ENCODE measurements at places on chromosomes 1 and 21.

DNA sequence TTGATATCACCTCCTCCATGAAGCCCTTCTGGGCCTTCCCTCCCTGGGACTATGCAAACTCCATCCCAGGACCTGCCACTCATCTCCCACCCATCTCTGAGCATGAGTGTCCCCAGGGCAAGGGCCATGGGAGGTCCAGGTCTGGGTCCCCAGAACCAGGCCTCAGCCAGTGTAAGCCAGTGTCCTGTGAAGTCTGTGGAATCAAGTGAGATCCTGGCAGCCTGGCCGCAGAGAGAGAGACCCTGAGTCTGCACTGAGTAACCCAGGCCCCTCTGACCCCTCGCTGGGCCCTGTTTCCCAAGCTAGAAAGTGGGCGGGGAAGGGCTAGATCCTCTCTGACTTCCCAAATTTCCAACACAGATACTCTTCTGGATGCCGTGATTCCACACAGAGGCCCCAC, 132.7 kb downstream of the DMRTB1 start:
- DNase-seq, result no peak
- H3K27me3 ChIP-seq, result peaks cover 55% of the 10 kb centered on the region
- no peaks in the 10 kb centered on the region for H3K4me1 ChIP-seq

DNA sequence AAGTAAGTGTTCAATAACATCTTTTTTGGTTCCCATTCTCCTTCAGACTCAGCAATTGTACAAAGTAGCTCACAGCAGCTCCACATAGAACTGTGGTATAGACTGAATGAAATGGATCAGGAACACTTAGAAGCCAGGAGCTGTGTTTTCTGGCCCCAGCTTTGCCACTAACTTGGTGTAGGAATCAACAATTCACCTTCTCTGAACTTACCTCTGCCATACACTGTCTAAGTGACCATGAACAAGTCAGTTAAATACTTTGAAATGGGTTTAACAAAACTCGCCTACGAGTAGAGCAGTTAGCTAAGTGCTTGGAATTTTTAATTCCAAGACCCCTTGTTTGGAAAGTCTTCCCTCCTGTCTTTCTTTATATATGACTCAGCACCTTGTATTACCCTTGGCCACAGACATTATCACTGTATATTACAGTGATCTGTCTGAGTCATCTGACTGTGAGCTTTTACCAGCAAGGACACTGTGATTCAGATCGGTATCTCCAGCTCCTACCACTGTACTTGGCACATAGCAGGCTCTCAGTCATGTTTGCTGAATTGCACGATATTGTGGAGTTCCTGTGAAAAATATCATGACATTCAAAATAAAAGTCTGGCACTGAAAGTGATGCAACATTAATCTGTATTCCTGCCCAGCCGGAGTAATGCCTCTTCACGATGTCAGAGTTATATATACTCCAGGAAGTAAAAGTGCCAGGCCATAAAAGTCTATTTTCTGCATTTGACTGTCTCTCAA, 101.7 kb upstream of the BEND5 start:
- DNase-seq, result peak; percentile 4
- no peaks in the 10 kb centered on the region for H3K27me3 ChIP-seq
- peak overlapping the region; percentile 82 for H3K27ac ChIP-seq
- peaks cover 11% of the 10 kb centered on the region for H3K4me1 ChIP-seq
- H3K4me3 ChIP-seq, result no peak overlapping the region
- H3K36me3 ChIP-seq, result no peaks in the 10 kb centered on the region

GRCh38 chr1:186799689-186800054, 29.1 kb upstream of the PLA2G4A start:
- H3K27ac ChIP-seq, result no peak overlapping the region
- DNase-seq, result no peak
- no peaks in the 10 kb centered on the region for H3K27me3 ChIP-seq
- H3K4me3 ChIP-seq, result no peak overlapping the region

DNA sequence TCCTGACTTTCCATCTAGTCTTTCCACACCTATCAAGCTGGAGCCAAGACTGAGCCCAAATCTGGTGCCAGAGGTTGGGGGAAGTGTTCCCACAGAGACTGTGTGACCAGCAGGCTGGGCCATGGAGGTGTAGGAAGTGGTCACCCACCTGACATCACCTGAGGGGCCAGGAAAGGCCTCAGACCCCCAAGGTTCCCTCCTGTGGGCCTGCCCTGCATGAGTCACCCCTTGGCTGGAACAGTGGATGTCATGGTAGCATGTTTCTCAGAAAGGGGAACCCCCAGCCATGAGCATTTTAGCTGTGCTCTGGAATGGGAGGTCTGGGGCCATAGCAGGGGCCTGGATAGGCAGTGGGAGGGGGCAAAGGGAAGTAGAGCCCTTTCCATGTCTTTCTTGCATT, 5.7 kb upstream of the TNFRSF8 start:
- peaks cover 3% of the 10 kb centered on the region for H3K4me1 ChIP-seq
- H3K36me3 ChIP-seq, result no peaks in the 10 kb centered on the region
- no peak overlapping the region for H3K4me3 ChIP-seq
- no peak for DNase-seq

GRCh38 chr1:66261364-66261763, 272.6 kb upstream of the SGIP1 start:
- no peak for DNase-seq
- H3K36me3 ChIP-seq, result no peaks in the 10 kb centered on the region
- H3K27ac ChIP-seq, result no peak overlapping the region
- H3K4me3 ChIP-seq, result no peak overlapping the region
- H3K4me1 ChIP-seq, result peaks cover 9% of the 10 kb centered on the region

- no peak for DNase-seq
- H3K4me3 ChIP-seq, result no peak overlapping the region
- H3K36me3 ChIP-seq, result peaks cover 27% of the 10 kb centered on the region
- H3K4me1 ChIP-seq, result no peaks in the 10 kb centered on the region
Measured at GRCh38 chr1:3787349-3787715, 9.0 kb downstream of the LRRC47 start.

GRCh38 chr1:155649676-155650075, 38.9 kb downstream of the YY1AP1 start:
- H3K4me1 ChIP-seq, result peaks cover 45% of the 10 kb centered on the region
- no peak overlapping the region for H3K4me3 ChIP-seq
- DNase-seq, result no peak
- H3K27ac ChIP-seq, result no peak overlapping the region

DNA sequence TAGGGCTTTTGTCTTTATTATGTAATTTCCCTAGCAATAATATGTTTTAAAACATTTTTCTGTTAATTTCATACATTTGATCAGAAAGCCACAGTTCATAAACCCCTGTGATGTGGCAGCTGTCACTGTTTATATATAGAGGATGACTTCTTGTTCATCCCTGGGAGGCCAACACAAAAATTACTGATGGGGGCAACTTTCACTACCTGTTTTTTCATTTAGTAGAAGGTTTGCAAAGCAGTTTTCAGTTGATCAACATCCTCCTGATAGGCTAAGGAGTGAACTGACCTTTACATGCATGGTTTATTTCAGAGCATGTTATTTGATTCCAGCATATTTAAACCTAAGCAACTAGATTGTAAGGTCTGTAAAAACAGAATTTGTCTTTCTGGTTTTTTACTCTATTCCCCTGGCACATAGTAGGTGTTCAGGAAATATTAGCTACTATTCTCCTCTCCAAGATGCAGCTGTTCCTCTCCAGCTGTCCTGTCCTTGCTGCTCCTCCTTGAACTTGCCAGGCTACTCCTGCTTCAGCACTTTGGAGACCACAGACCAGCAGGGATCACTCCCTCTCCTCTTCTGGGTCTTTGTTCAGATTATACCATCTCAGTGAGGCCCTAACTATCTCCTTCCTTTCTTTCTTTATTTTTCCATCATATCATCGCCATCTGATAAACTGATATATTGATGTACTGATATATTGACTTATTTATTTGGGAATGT, 54.7 kb downstream of the ROR1 start:
- no peak for DNase-seq
- H3K27me3 ChIP-seq, result no peaks in the 10 kb centered on the region
- no peak overlapping the region for H3K27ac ChIP-seq

GRCh38 chr1:15351310-15351709, 58.4 kb upstream of the EFHD2 start:
- H3K27me3 ChIP-seq, result no peaks in the 10 kb centered on the region
- no peak for DNase-seq
- H3K27ac ChIP-seq, result peak overlapping the region; percentile 97

DNA sequence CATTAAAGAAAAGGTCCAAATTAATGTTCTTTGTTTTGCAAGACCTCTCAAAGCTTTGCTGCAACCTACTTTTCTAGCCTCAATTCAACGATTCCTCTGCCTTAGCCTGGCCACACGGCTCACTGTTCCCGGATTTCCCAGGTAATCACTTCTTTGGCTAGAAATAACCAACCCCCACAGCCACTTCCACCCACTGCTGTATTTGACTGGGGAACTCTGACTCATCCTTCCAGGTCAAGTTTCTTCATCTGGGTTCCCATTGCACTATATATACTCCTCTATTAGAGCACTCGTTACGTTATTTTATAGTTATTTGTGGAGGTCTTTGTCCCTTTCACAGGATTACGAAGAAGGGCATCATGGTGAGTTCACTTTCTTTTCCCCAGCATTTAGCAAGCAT, 185.9 kb downstream of the CACNA1E start:
- H3K4me1 ChIP-seq, result no peaks in the 10 kb centered on the region
- H3K36me3 ChIP-seq, result no peaks in the 10 kb centered on the region
- DNase-seq, result no peak
- H3K4me3 ChIP-seq, result no peak overlapping the region
- H3K27me3 ChIP-seq, result no peaks in the 10 kb centered on the region
- H3K27ac ChIP-seq, result no peak overlapping the region

- no peak overlapping the region for H3K27ac ChIP-seq
- DNase-seq, result no peak
- H3K27me3 ChIP-seq, result peaks cover 6% of the 10 kb centered on the region
- H3K36me3 ChIP-seq, result peaks cover 9% of the 10 kb centered on the region
- no peak overlapping the region for H3K4me3 ChIP-seq
Measured at GRCh38 chr1:31691951-31692350, 11.9 kb downstream of the COL16A1 start.

GRCh38 chr1:197106869-197107268, 39.6 kb downstream of the ASPM start:
- H3K36me3 ChIP-seq, result peaks cover 7% of the 10 kb centered on the region
- no peak overlapping the region for H3K27ac ChIP-seq
- no peaks in the 10 kb centered on the region for H3K27me3 ChIP-seq
- no peaks in the 10 kb centered on the region for H3K4me1 ChIP-seq

DNA sequence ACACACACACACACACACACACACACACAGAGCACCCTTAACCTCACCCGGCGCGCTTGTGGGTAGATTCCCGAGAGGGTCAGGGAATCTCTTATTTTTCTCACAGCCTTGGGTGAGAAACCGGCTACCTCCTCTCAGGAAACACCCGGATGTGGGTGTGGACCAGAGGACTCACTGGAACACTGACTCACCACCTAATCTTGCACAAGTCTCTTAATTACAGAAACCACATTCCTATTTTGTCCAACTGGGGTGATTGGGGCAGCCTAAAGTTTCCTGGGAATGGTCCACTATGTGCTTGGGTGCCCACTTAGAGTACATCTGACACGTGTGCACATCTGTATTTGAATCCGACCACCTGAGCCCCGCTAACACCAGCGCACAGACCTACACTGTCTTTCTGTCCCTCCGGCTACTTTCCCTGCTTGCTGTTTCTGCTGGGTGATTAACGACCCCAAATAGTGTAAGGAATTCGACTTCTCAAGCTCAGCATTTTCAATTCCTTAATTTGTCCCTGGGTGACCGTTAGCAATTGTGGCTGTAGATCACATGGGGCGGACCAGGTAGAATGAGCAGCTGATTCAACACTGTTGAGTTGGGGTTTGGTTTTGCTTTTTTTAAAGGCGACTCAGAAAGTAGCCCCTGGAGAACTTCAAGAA, 14.0 kb upstream of the TBX15 start:
- H3K36me3 ChIP-seq, result peaks cover 16% of the 10 kb centered on the region
- peaks cover 14% of the 10 kb centered on the region for H3K4me1 ChIP-seq
- peak; percentile 62 for DNase-seq
- peak overlapping the region; percentile 96 for H3K27ac ChIP-seq

GRCh38 chr1:26290122-26290881, 10.4 kb downstream of the SH3BGRL3 start:
- no peak overlapping the region for H3K4me3 ChIP-seq
- no peak overlapping the region for H3K27ac ChIP-seq
- H3K4me1 ChIP-seq, result peaks cover under 1% of the 10 kb centered on the region
- H3K36me3 ChIP-seq, result peaks cover 3% of the 10 kb centered on the region
- no peak for DNase-seq

DNA sequence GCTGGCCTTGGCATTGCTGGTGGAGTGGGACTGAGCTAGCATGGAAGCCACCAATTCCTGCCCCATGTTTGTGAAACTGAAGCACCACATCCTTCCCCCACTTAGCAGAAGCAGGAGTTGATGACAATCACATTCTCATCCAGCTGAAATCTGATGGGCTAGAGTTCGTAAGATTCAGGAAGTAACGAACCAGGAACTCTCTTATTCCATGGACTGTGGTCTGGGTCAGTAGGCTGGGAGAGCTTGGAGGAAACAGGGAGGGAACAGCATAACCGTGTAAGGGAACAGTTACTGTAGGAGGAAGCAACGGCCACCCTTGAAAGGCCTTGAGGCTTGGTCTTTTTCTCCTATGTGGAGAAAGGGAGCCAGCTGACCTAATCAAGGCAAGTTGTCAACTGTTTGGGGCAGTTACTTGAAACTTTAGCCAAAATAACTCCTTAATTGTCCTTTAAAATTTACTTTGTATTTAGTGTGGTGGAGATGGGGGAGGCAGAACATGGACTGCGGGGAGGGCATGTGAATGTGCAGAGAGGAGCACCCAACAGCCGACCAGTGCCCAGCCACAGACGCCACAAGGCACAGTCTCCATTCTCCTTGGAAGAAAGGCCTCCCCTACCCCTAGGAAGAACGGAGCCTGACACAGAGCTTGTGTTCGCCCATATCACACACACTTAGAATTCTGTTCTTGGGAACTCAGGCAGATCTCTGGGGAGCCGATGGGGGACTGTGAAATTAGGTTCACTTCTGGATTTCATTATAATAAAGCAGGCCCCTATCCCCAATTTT, 2.0 kb upstream of the COQ8A start:
- no peaks in the 10 kb centered on the region for H3K27me3 ChIP-seq
- peaks cover 12% of the 10 kb centered on the region for H3K4me1 ChIP-seq
- peak overlapping the region; percentile 89 for H3K4me3 ChIP-seq
- H3K27ac ChIP-seq, result peak overlapping the region; percentile 71
- DNase-seq, result no peak
